ENCODE measurements at places on chromosomes 16 and 17.
A peak's percentile ranks its signal among the peaks of the same experiment; 100 is the strongest.

GRCh38 chr17:74515941-74516340, 15.3 kb downstream of the CD300LB start:
- no peak for DNase-seq

- no peak for DNase-seq
These were observed 140.7 kb downstream of the C16orf78 start for GRCh38 chr16:49514073-49514980.

DNA sequence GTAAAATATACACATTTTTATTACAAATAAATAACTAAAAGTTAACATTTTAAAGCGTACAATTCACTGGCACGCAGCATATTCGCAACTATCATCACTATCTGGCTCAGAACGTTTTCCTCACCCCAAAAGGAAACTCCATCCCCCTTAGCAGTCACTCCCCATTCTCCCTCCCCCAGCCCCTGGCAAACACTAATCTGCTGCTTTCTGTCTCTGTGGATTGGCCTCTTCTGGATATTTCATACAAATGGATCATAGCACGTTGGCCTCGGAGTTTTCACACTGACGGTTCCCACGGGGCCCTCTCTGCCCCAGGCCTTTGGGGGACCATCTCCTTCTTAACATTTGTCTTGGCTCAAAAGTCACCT, 64.6 kb downstream of the RTN4RL1 start:
- no peak for DNase-seq

DNA sequence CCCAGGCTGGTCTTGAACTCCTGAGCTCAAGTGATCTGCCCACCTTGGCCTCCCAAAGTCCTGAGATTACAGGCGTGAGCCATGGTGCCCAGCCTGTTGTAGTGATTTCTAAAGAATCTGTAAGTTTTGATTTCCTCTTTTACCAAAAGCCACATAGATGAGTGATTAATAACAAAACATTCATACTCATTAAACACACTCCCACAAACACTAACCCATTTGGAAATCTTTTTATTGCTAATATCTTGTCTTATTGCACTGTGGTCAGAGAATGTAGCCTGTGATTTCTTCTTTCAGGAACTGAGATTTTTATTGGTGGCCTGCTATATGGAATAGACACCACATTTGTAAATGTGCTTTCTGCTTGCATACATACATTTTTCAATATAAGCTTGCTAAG, 31.6 kb downstream of the MYH10 start:
- no peak for DNase-seq

GRCh38 chr17:43021741-43022512, at the start of gene VAT1:
Gene VAT1 (minus strand): TSS chr17:43022385. CDS start chr17:43022322, 63 bp downstream.
- DNase-seq, result peak; percentile 21

GRCh38 chr17:9124554-9124935, 103.2 kb downstream of the NTN1 start:
- no peak for DNase-seq

- no peak for DNase-seq
These were observed 89.7 kb upstream of the CCL1 start for GRCh38 chr17:34452769-34453168.

DNA sequence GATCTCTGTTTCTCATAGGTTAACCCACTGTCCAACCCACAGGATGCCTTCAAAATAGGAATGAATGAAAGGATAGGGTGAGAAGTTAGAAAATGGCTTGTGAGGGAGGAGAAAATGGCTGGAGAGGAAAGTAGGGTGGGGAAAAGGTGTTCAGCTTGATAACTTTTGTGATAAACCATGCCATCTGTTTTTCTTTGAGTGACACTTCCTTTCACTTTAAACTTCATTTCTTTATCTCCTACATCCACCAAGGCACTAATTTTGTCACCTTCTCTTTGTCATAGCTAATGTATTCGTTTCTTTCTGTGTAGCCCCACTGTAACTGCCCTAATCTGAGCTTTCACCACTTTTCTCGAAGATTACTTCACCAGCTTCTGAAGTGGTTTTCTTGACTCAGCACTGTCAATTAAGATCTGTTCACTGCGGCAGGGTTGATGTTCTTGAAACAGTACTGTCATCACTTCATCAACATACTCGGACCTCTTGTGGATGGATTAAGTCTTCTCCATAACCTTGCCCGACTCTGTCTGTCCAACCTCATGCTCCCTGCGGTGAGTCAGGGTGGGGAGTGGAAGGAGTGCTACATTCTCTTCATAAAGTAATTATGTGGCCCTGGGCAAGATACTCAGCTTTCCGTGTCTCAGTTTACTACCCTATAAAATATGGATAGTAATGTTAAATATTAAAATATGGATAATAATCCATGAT, 5.5 kb upstream of the KRT10 start:
- no peak for DNase-seq

- no peak for DNase-seq
These were observed 388.0 kb downstream of the WWOX start for GRCh38 chr16:78487471-78487870.

DNA sequence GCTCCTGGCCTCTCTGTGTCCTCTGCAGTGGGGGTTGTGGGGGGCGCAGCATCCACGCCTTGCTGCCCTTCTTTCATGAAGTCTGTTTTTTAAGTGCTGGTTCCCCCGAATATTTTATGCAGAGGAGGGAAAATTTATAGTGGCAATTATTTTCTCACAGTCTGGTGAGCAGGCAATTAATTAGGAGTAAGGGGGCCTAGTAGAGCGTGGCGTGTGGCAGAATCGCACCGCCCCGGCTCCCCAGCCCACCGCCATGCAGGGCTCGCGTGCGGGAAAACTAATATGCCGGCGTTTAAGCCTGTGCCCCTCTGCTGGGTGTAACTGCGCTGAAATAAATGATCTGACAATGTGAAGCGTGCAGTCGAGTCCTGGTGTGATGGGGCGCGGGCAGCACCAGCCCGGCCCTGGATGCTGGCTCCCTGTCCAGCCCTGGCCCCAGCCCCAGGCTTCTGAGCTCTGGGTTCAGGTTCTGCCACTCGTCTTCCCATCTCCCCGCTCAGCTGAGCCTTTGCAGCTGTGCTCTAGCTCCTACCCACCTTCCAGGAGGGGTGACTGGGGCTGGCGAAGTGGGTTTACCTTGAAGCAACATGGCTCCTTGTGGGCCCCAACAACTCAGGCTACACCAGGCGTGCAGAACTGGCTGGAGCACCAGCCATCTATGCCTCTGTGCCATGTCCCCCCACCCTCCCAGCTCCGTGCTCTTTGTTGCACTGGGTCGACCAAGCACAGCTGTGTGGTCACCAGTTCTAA, 13.8 kb downstream of the ENGASE start:
- no peak for DNase-seq

DNA sequence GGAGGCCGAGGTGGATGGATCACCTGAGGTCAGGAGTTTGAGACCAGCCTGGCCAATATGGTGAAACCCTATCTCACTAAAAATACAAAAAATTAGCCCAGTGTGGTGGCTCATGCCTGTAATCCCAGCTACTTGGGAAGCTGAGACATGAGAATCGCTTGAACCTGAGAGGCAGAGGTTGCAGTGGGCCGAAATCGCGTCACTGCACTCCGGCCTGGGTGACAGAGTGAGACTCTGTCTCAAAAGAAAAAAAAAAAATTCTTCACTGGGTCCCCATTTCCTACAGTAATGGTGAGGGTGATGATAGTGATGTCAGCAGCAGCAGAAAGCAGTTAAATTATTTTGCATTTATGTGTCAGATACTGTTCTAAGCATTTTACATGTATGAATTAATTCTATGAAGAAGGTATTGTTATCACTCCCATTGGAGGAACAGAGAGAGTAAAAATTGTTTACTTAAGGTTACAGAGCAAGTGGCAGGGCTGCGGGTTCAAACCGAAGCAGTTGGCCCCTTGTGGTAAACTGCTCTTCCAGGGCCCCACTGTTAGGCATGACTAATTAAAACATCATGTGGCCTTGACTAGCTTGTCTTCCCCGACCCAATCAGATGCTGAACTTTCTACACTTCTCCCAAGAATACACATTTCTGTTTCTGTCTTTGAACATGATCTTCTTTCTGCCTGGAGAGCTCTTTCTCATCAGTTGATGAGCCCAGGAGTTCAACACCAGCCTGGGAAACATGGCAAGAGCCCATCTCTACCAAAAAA, 45.8 kb downstream of the STAT3 start:
- no peak for DNase-seq

- DNase-seq, result no peak
These were observed 289.4 kb downstream of the SEC14L1 start for GRCh38 chr17:77429969-77430752.

GRCh38 chr17:56203430-56203829, 50.2 kb downstream of the ANKFN1 start:
- DNase-seq, result no peak

GRCh38 chr17:43396491-43397060, 2.2 kb upstream of the ARL4D start:
- no peak for DNase-seq
